Lower lobe of right lung (tissue), 2 donors: ENCODE measurements at places on chromosomes 12 and 14. TPM values are rescaled to one million over a fixed set of nuclear protein-coding genes. Genes with fewer than 3 reads are reported as not detected.

DNA sequence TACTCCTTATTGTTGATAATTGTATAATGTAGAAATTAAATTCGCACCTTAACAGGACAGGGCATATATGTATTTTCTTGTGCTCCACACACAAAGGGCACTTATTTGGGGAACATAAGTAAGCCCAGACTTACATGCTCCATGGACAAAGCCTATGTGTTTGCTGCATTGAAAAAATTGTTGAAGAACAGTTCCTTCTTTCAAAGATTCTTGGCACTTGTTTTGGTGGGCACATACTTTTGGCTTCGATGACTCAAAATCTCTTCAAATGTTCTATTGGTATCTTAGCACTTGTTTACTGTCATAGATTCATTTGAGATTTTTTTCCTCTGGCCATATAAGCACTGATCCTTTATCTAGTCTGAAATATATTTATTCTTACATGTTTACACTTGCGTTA lies 1.4 kb upstream of the MAP4K5 start:
- H3K27me3 ChIP-seq = no peaks in the 10 kb centered on the region
- H3K4me1 ChIP-seq = peaks cover 41% of the 10 kb centered on the region
- no peak for DNase-seq
- H3K4me3 ChIP-seq = no peak overlapping the region
- H3K27ac ChIP-seq = peak overlapping the region; percentile 96

DNA sequence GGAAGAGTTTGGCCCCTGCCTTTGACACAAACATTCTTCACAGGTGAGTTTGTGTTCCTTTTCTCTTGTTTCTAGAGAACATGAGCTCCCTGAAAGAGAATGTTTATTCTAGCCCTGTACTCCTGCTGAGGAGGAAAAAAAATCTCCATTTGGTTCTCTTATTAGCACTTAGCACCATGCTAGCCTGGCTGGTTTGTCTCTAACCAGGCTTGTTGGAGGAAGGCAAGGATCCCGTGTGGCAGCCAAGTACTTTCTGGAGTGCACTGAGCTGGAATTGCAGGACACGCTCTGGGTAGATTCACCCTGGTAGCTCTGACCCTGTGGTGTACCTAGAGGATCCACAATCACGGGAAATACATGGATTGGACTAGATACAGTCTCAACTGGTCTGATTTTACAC lies 41.9 kb downstream of the KCNA1 start:
- H3K27ac ChIP-seq = no peak overlapping the region
- DNase-seq = no peak
- H3K27me3 ChIP-seq = peaks cover 41% of the 10 kb centered on the region
- H3K4me1 ChIP-seq = no peaks in the 10 kb centered on the region
- no peaks in the 10 kb centered on the region for H3K36me3 ChIP-seq
- H3K4me3 ChIP-seq = no peak overlapping the region

GRCh38 chr12:131163189-131163738 lies 209.6 kb downstream of the ADGRD1 start:
- no peaks in the 10 kb centered on the region for H3K4me1 ChIP-seq
- peaks cover 18% of the 10 kb centered on the region for H3K27me3 ChIP-seq
- no peaks in the 10 kb centered on the region for H3K36me3 ChIP-seq
- no peak for DNase-seq
- H3K4me3 ChIP-seq = no peak overlapping the region

DNA sequence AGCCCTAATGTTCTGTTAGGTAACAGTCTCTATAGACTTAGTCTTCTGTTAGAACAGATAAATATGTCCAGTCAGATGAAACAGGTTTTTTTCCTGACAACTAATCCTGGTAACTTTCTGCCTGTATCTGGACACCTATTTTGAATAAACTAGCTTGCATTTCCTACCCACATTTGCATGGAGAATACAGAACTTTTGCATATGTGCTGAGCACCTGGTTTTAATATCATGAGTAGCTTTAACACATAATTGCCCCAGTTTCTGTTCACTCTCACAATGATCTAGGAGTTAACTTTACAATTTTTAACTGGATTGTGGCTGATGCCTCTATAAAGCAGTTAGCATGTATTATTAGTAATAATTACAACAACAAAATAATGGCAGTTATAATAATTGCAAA lies 111.7 kb downstream of the KTN1 start:
- H3K36me3 ChIP-seq = no peaks in the 10 kb centered on the region
- no peak overlapping the region for H3K27ac ChIP-seq
- H3K4me1 ChIP-seq = no peaks in the 10 kb centered on the region
- DNase-seq = no peak
- no peak overlapping the region for H3K4me3 ChIP-seq

- no peak for DNase-seq
- no peaks in the 10 kb centered on the region for H3K36me3 ChIP-seq
- no peak overlapping the region for H3K27ac ChIP-seq
- H3K27me3 ChIP-seq = no peaks in the 10 kb centered on the region
- no peak overlapping the region for H3K4me3 ChIP-seq
Observed at GRCh38 chr12:2544230-2544629, 250.5 kb upstream of the FKBP4 start.

Gene RIMBP2
- 0.27 TPM for total RNA-seq

Gene LRP1-AS
- total RNA-seq = not detected

Gene ADCY4
- 42.7 TPM for total RNA-seq

GRCh38 chr14:31127690-31128089 lies 79.9 kb downstream of the HECTD1 start:
- H3K27ac ChIP-seq = no peak overlapping the region
- H3K4me1 ChIP-seq = peaks cover 12% of the 10 kb centered on the region
- no peaks in the 10 kb centered on the region for H3K27me3 ChIP-seq
- peaks cover 96% of the 10 kb centered on the region for H3K36me3 ChIP-seq

DNA sequence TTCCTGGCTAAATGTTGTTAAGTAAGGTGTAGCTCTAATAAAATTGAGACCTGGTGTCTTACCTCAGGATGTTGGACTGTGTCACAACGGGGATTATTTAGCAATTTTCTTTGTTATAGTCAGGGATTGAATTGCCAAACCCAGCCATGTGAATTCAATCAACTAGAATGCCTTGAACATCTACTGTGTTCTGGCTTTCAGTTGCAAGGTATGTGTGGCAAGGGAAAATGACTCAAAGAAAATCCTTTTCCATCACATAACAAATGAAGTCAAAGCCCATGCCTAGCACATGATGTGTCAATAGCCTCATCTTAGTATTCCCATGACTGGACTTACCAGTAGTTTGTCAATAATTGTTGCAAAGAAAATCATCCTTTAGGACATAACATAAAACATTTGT lies 519.8 kb upstream of the FLRT2 start:
- no peak overlapping the region for H3K4me3 ChIP-seq
- no peaks in the 10 kb centered on the region for H3K4me1 ChIP-seq
- no peaks in the 10 kb centered on the region for H3K27me3 ChIP-seq
- no peak for DNase-seq
- H3K27ac ChIP-seq = no peak overlapping the region

- no peaks in the 10 kb centered on the region for H3K36me3 ChIP-seq
- H3K4me3 ChIP-seq = no peak overlapping the region
- no peak overlapping the region for H3K27ac ChIP-seq
- H3K27me3 ChIP-seq = peaks cover 5% of the 10 kb centered on the region
Observed at GRCh38 chr12:49969651-49970429, 2.9 kb upstream of the AQP6 start.

DNA sequence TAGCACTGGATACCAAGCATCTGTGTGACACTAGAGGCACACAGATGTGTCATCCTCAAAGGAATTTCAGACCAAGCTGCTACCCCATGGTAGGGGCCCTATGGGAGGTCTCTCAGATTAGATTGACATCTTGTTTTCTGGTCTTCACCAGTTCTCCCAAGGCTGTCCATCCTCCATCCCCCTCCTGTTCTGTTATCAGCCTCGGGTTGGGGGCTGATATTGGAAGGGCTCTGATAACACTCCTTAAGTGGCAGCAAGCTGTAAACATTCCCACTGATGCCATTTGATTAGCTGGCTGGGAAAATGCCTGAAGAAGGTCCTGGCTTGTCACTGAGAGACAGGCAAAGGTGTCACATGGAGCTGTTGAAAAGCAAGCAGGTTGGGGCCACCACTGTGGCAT lies 185.9 kb upstream of the RBM19 start:
- no peaks in the 10 kb centered on the region for H3K27me3 ChIP-seq
- DNase-seq = no peak
- H3K4me3 ChIP-seq = no peak overlapping the region
- no peaks in the 10 kb centered on the region for H3K4me1 ChIP-seq

DNA sequence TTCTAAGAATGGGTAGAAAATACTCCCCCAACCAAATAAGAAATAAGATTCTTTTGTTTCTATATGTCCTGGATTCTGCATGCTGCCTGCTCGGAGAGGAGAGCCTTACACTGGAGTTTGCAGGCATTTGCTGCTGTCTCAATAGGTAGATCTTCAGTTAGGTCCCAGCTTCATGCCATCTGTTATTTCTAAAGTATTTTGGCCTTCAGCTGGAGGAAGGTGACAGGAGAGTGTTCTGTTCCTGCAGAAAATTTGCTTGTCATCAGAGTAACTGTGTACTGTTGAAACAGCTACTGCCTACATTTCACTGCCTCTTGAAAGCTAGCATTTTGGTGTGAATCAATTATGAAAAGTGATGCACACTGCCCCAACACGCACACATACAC lies 966.9 kb downstream of the NRXN3 start:
- H3K4me1 ChIP-seq = no peaks in the 10 kb centered on the region
- no peaks in the 10 kb centered on the region for H3K27me3 ChIP-seq
